ENCODE measurements at places on chromosomes 6 and 20. TPM values are rescaled to one million over a fixed set of nuclear protein-coding genes. Genes with fewer than 3 reads are reported as not detected.

Gene TGM3
- total RNA-seq: not detected

Gene BLOC1S5
- 37.1 TPM for total RNA-seq

Gene CCR6
- total RNA-seq: 7.8 TPM

Gene ZC2HC1B
- total RNA-seq: not detected

Gene MCM3
- total RNA-seq: 184 TPM

Gene UBE2C
- total RNA-seq: 197 TPM

Gene KHDC1L
- not detected for total RNA-seq

Gene TCF19
- 82.7 TPM for total RNA-seq

Gene EMILIN3
- total RNA-seq: not detected

Gene MDN1
- 48.2 TPM for total RNA-seq

Gene COL20A1
- 0.50 TPM for total RNA-seq

Gene CLPSL1
- total RNA-seq: not detected

Gene RIMS1
- not detected for total RNA-seq

Gene EBF4
- total RNA-seq: 8.9 TPM

Gene CALHM6
- total RNA-seq: 6.0 TPM

Gene TMEM200A
- total RNA-seq: 0.53 TPM

Gene FERMT1
- total RNA-seq: 0.34 TPM

Gene PTGIS
- total RNA-seq: 6.3 TPM

Gene MATN4
- total RNA-seq: 5.1 TPM

Gene SGK2
- total RNA-seq: 1.4 TPM

Gene ECT2L
- not detected for total RNA-seq

Gene ETV7
- total RNA-seq: 1.4 TPM

Gene PPP1R18
- total RNA-seq: 200 TPM

Gene HAO1
- total RNA-seq: not detected

Gene SAMHD1
- 49.2 TPM for total RNA-seq

Gene PRKN
- 2.5 TPM for total RNA-seq

Gene HLA-DPB1
- total RNA-seq: 12.5 TPM

Gene ITPR3
- total RNA-seq: 52.5 TPM

Gene MYB
- 91.4 TPM for total RNA-seq

Gene ID4
- total RNA-seq: not detected

Gene HNF4A
- total RNA-seq: not detected

Gene MYLK4
- 0.72 TPM for total RNA-seq

Gene ULBP2
- total RNA-seq: 1.00 TPM

Gene ZFP64
- total RNA-seq: 11.6 TPM

Gene TMC2
- not detected for total RNA-seq

Gene OPN5
- total RNA-seq: not detected

Gene SSTR4
- not detected for total RNA-seq

Gene FANCE
- total RNA-seq: 22.0 TPM

Gene GPLD1
- total RNA-seq: 0.51 TPM
